ENCODE measurements at places on chromosomes 5 and 9. TPM values are rescaled to one million over a fixed set of nuclear protein-coding genes. Genes with fewer than 3 reads are reported as not detected.

Gene LCN9
- not detected for total RNA-seq

Gene SLC6A19
- not detected for total RNA-seq

Gene ENG
- total RNA-seq, result 3.8 TPM

Gene GHR
- total RNA-seq, result not detected

Gene CARTPT
- not detected for total RNA-seq

Gene PRDM9
- not detected for total RNA-seq
